Cardiac muscle cell (in vitro differentiated cells and primary cell): ENCODE measurements at places on chromosomes 4 and X.

GRCh38 chr4:14264437-14264836, 636.9 kb upstream of the BOD1L1 start:
- DNase-seq = peak; percentile 35

GRCh38 chr4:148643851-148644250, 201.6 kb upstream of the NR3C2 start:
- DNase-seq = no peak

- DNase-seq = no peak
Observed at GRCh38 chrX:21883258-21883657, 27.5 kb downstream of the YY2 start.

GRCh38 chrX:9829308-9830267, 43.4 kb downstream of the SHROOM2 start:
- peak; percentile 63 for DNase-seq

GRCh38 chrX:10041383-10041782, 74.2 kb downstream of the CLDN34 start:
- DNase-seq = no peak

- DNase-seq = no peak
Observed at GRCh38 chr4:171639540-171639939, 173.7 kb upstream of the GALNTL6 start.

GRCh38 chrX:143058120-143058519, 32.4 kb downstream of the SPANXN4 start:
- DNase-seq = no peak

- DNase-seq = no peak
Observed at GRCh38 chr4:113435893-113436292, 325.6 kb downstream of the CAMK2D start.

GRCh38 chrX:40082447-40083119, 15.2 kb downstream of the BCOR start:
- no peak for DNase-seq

DNA sequence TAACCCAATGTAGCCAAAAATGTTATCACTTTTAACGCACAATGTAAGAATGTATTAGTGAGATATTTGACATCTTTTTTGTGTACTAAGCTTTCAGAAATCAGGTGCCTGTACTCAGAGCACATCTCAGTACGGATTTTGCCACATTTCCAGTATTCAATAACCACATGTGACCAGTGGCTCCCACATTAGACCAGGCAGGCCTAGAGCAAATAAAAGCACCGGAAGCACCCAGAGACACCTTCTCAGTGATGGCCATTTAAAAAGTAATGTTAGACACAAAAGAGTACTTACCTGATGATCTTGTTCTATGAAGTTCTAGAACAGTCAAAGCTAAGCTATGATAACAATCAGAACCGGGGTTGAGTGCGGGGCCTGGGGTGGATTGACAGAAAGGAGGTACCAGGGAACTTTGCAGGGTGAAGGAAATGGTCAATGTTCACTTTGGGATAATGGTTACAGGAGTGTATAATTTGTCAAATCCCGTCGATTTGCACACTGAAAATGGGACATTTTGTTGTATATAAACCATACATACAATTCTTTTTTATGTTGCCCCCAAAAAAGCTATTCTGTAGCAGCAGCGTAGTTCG, 1.2 kb downstream of the CTPS2 start:
- DNase-seq = no peak

DNA sequence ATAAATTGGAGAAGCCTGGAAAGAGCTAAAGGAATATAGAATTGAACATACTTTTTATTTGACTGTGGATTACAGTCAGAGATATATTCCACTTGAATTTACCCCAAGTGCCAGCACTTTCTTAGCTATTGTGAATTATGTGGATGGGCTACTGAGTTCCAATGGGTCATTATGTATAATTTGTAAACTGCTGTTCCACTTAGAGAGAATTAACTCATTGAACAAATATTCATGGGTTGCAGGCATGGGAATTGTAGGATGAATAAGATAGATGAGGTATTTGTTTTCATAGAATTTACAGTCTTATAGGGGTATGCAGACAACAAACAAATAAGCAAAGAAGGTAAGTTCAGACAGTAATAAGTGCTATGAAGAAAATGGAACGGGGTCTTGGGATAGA, 195.7 kb downstream of the SHROOM3 start:
- no peak for DNase-seq

- DNase-seq = no peak
Observed at GRCh38 chr4:128451270-128451905, 163.8 kb upstream of the PGRMC2 start.

GRCh38 chrX:154084449-154085300, 12.8 kb downstream of the MECP2 start:
- no peak for DNase-seq

DNA sequence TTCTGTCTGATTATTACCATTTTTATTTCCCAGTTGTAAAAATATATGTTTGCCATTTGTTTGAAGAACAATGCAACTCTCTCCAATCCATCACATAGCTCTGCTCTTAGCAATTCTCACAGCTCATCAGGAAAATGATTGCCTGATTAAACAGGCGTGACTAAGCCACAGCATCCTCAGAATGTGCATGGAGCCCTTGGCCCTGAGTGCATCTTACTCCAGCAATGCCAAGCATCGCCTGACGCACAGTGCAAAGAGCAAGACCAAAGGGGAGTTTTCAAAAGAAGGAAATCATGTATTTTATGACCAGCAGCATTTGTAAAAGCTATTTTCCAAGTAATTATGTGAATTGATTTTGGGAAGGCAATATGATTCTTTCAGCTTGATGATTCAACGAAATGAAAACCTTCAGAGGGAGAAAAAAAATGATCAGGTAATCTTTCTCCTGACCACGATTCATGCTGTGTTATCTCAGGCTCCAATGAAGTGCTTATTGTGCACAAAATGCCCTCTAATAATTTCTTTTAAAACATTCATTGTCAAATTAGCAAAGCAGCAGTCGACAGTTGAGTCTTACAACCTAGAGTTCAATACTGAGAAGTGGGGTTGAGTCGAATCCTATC, 138.0 kb upstream of the FAM9B start:
- DNase-seq = peak; percentile 35

- no peak for DNase-seq
Observed at GRCh38 chr4:184310171-184310567, 92.5 kb upstream of the ENPP6 start.

DNA sequence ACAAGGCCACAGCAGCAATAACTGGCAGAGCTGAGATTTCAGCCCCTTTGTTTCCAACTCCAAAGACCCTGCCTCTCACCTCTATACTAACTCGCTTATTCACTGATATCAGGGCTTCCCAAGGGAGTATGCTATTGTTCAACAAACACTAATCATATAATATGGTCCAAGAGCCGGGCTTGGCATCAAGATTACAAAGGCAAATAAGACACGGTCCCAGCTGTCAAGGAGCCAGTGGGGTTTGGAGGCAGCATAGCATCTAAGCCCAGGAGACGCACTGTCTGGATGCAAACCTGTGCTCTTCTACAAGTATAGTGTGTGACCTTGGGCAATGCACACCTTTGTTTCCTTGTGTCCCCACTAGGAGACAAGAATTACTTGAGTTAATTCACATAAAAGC, 28.7 kb downstream of the PAPSS1 start:
- no peak for DNase-seq

DNA sequence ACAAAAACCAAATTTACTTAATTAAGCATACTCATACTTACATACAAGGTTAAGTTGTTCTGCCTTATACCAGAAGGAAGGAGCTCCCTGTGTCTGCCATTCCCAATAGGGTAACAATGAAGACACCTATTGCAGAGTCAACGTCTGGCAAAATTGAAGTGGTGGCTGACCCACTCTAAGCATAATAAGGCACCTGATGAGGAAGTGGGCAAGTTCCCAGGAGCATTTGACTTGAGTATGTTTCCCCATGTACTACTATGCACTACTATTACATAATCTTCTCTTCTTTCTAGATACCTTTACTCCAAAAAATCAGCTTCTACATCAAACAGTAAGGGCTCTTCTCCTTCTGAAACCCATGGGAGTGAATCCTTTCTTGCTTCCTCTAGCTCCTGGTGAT, 591.5 kb downstream of the PPARGC1A start:
- no peak for DNase-seq

DNA sequence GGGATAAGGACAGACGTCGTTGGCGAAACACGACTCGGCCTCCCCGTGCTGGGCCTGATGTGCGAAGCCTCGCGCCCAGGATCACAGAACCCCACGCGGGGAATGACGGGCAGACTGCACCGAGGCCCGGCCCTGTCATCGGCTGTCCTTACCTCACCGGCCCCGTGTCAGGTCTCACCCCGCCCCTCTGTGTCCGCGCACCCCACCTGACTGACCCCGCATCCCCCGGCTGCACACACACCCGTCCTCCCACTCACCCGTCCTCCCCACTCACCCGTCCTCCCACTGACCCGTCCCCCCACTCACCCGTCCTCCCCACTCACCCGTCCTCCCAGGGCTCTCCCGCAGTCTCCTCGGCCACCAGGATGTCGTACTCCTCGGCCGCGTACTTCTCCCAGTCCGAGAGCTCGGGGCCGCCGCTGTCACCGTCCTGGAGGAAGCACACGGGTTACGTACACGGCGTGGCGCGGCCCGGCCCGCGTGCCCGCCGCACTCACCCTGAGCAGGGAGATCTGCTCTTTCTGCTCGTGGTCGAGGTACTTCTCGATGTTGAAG, 19.8 kb upstream of the GTPBP6 start:
- DNase-seq = no peak

GRCh38 chrX:32024072-32024471, 952.2 kb upstream of the FTHL17 start:
- no peak for DNase-seq

- no peak for DNase-seq
Observed at GRCh38 chr4:180587379-180587778, 1655.8 kb upstream of the TENM3 start.
